NCI-H524 treated with DMSO at 0.1 percent for 48 hours (cell line): ENCODE measurements at places on chromosomes 7 and 10.

GRCh38 chr7:20327055-20327454 is 3.6 kb upstream of the ITGB8 start:
- DNase-seq: no peak

- no peak for DNase-seq
These were observed 30.2 kb downstream of the SLC39A12 start for GRCh38 chr10:17981766-17982380.

DNA sequence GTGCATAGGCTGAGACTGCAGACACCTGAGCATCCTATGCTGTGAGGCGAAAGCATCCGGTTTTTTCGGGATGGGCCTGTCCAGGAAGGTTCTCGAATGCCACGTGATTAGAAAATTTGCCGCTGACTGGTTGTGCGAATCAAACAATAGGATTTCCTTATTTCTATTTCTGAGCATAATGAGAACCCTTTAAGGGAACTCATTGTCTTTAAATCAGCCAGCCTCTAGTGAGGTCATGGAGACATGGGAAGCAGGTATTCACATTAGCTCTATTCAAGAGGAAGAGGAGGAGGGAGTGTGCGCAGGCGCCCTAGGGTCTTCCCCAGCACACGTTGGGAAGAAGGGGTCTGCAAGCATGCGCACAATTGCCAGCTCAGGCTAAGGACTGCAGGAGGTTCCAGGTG is 5.6 kb downstream of the GIMAP1 start:
- DNase-seq: no peak

DNA sequence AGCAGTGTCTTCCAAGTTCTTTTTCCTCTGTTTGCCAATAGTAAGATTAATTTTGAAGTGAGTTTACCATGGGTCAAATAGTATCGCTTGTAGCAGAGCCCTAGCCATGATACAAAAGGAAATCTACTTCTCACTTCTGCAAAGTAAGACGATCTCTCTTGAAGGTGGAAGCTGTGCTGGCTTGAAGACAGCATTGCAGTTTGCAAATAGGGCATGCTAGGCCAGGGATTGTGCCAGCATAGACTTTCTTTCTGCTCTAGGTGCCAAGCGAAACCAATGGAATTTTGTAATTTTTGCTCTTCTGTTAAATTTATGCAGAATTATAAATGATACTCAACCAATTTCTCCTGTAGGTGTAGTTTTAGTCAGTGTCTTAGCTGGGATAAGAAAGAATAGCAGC is 74.5 kb downstream of the SLC13A1 start:
- DNase-seq: no peak

DNA sequence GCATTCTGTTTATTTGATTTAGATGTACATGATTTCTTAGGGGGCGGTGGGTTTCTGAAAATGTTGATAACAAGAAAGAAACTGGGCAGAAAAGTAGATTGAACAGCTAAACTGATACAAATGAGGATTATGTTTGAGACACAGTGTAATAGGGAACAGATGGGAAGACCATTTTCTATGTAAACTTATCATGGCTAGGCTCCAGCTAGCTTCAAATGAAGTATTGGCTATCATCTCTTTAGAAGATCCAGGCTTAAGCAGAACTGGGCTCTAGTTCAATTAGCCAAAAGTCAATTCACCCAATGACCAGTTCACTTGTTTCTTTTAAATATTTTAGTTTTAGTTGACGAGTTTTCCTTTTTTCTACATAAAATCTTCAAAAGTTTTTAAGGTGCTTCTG is 639.5 kb downstream of the ANKRD7 start:
- peak; percentile 52 for DNase-seq

DNA sequence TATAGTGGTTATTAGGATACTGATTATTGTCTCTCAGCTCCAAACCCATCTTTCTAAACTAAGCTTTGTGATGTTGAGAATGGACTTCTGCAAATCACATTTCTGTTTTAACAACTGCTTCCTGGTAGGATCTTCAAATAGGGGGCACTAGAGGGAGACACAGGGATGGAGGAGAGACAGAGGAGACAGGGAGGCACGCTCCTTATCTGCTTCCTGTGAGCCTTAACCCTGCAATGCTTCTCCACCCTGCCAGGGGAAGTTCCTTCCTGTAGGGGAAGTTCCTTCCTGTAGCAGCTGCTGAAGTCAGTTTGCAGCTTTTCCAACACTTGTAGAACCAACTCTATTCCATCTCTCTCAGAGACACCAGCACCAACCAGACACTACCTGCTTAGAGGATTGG is 847.2 kb downstream of the CCSER2 start:
- no peak for DNase-seq

- DNase-seq: no peak
These were observed 88.0 kb upstream of the INSIG1 start for GRCh38 chr7:155209478-155210319.

- DNase-seq: peak; percentile 68
These were observed at the start of gene SEMA3A for GRCh38 chr7:84194484-84195271. TSS of gene SEMA3A (minus strand) at chr7:84194789. CDS start at chr7:84194586, 203 bp downstream.

- DNase-seq: no peak
These were observed 36.0 kb downstream of the NRCAM start for GRCh38 chr7:108419961-108420908.

DNA sequence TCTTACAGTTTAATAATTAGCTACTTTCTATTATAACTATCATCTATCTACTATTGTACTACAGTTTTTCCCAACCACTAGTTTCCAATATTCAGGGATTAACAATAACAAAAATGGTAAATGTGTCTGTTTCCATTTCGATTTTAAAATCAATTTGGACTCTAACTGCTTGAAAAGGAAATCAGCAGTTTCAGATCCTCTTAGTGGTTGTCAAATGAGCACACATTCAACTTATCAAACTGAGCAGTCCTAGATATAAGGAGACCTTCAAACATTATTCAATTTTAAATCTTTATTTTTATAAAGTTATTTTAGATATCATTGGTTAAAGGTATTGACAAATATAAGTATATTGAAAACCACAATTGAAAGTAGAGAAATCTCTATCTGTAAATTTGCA is 46.8 kb upstream of the CD36 start:
- no peak for DNase-seq

- peak; percentile 29 for DNase-seq
These were observed 9.3 kb upstream of the TSPAN14 start for GRCh38 chr10:80444646-80445319.

DNA sequence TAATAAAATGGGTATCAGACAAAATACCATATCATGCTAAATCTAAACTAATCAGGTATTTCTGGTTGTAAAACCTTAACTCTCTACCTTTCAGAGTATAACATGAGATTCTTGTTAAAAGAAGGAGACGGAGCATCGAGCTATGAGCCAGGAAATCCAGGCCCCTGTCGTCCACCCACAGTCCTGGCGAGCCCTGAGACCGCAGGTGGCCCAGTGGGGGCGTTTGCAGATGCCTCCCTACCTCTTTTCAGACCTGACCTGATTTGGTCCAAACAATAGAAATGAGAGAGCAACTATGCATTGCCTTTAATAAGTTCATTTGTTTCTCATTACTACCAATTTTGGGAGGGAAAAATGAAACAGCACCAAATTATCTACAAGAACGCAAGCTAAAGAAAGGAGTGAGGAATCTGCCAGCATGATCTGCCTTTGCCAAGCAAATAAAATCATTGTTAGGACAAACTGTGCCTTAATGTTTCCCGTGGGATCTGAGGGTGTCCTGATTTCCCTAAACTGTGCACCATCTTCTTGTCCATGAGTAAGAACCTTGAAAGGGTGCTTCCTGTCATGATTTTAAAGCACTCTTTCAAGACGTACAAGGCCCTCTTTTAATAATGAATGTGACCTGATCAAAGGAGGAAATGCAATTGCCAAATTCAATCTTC is 166.7 kb downstream of the TCERG1L start:
- DNase-seq: no peak

DNA sequence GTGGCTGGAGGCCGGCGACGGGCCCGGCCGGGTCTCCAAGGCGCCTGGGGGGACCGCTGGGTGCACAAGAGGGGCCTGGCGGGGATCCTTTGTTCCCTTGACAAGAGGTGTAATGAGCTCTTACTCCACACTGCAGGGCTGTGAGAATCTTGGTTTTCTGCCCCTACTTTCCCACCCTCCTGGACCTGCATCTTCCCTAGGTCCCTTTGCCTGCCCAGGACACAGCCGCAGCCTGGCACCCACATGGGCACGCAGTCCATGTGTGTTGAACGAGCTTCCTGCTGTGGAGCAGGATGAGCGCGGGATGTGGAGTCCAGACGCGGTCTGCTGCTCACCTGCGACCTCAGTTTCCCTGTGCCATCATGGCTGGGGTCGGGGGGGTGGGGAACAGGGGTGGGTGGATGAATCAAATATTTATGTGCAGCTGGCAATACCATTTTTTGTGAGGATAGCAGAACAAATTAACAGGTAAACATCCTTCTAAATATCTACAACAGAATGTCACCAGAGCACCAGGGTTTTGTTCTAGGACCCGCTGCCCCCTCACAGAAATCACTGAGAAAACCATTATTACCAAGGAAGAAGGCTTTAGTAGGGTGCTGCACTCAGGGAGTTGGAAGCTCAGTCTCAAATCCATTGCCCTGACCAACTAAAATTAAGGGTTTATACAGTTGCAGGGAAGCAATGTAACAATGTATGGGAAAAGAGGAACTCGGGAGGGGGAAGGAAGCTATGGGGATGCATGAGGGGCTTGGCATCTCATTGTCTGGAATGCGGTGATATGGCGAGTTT is 474 bp upstream of the NSMCE4A start:
- no peak for DNase-seq

GRCh38 chr10:123786896-123787295 is 104.7 kb downstream of the CPXM2 start:
- DNase-seq: no peak

DNA sequence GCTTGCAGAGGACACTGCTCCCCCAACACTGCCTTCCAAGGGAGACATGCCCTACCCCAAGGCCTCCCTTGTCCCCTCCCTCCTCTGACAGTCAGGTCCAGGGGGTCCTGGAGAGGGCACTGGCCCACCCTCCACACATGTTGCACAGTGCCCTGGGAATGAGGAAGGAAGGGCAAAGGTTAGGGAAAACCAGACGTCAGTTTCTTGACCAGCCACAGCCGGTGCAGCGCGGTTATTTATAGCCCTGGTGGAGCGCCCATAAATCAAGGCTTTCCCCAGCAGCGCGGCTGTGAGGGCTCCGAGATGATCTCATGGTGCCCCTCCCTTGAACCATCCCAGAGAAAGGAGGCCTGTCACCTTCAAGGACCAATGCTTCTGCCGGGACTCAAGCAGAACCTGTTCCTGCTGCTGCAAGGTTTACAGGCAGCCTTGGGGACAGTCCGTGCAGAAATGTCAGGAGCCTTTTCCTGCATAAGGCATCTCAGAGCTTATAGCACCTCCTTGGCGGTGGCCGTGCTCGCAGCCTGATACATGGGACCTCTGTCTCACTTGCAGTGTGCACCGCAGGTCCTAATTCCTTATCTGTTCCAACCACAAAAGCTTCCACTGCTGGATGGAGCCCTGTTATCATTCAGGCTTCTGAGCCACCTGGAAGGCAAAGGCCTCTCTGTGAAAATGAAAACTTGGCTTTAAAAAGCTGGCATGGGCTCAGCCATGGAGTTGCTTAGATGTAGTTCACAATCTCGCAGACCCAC is 127.3 kb downstream of the LHPP start:
- DNase-seq: no peak

DNA sequence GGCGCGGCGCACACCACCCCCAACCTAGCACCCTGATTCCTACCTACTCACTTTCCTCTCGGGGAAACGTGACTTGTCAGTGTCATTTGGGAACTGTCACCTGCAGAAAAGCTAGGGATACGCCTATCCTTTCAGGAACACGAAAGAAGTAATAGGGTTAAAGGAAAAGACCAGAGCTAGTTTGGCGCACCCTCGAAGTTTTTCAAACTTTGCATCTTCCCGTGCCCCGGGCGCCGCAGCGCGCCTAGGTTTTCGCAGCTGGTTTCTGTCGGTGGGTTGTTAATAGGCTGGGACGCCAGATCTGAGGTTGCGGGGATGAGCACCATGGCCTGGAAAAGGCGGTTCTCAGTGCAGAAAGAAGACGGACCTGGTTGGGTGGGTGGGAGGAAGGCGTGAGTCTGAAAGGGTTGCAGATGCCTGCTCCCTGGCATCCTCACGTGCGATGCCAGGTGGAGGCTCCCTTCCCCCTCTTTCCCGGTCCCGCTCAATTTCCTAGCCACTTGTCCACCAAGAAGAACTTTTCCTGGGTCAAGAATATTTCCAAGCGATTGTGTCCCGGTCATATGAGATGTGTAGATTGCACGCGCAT is 568 bp upstream of the MEOX2 start:
- no peak for DNase-seq

- no peak for DNase-seq
These were observed 99.4 kb downstream of the MMRN2 start for GRCh38 chr10:86858011-86858410.

- DNase-seq: no peak
These were observed 186.2 kb downstream of the MACC1 start for GRCh38 chr7:20030915-20031362.

DNA sequence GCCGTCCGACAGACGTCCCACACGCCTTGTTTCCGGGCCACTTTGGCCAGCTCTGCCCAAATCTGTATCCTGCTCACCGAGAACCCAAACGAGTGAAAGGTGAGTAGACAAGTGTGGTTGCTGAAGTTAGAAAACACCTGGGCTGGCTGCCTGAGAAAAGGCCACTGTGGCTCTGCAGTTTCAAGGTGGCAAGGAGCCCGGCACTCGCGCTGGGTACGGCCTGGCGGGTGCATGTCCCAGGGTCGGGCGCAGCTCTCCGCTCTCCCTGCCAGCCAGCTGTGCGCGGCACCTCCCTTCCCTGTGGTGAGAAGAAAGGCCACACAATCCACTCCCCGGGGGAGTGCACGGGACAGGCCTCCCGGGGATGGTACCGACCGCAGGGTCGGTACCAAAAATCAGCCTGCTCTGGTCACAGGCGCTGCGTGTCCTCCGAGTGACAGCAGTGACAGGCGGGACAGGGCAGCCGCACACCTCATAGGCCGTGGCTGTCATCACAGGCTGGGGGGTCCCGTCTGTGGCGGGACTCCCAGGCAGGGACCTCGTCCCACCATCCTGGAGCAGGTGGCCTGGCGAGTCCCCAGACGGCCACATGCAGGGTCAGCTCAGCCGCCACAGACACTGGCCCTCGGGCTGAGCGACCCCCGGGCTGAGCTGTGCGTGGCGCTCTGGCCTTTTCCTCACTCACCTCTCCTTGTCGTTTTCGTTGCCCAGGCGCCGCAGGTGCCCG is 22.8 kb downstream of the CFAP46 start:
- DNase-seq: no peak

DNA sequence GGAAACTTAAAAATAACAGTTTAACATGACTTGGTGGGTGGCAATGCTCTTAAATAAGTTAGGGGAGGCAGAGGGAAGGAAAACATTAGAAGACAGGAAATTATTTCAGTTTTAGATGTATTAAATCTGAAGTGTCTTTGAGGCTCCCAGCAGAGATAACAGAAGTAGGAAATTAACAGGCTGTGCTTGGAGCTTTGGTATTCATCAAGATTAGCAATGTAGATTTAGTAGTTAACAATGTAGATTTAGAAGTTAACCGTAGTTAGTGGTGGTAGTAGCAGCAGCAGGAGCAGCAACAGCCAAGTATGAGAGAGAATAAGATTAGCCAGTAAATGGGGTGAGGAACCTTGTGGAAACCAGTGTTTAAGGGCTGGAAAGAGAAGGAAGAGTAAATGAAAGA is 48.7 kb upstream of the UBN2 start:
- no peak for DNase-seq

- DNase-seq: no peak
These were observed 435 bp upstream of the PWWP2B start for GRCh38 chr10:132396494-132397035.

GRCh38 chr10:26474026-26474425 is 35.9 kb downstream of the APBB1IP start:
- no peak for DNase-seq

GRCh38 chr10:59523851-59524250 is 161.5 kb upstream of the FAM13C start:
- no peak for DNase-seq

- no peak for DNase-seq
These were observed 148.7 kb downstream of the ZMYND11 start for GRCh38 chr10:283916-284356.
